ENCODE measurements at places on chromosomes 7 and 10.

DNA sequence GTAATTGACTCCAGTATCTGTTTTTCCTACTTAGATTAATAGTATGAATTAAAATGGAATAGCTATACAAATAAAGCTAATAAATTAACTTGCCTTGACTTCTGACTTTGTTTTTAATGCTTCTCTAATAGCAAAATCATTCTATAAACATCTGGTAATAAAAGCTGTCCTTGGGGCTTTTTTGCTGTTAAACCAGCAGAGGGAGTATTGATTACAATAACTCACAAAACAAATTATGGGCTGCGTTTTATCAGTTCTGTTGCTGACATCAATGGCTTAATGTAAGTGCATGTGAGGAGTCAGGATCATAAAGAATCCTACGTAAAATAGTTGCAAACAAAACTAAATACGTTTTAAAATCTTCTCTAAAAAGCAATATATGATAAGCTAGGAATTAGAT is 667.8 kb downstream of the PCDH15 start:
- no peak for DNase-seq

- no peak for DNase-seq
Observed at GRCh38 chr7:36155811-36156361, 2.8 kb downstream of the EEPD1 start.

GRCh38 chr10:88987243-88987725 is 3.3 kb upstream of the FAS start:
- no peak for DNase-seq

- no peak for DNase-seq
Observed at GRCh38 chr10:133403784-133404183, 9.8 kb downstream of the MTG1 start.

GRCh38 chr10:119120875-119121274 is 17.0 kb downstream of the DENND10 start:
- DNase-seq, result no peak

GRCh38 chr7:49848211-49848841 is 74.9 kb downstream of the VWC2 start:
- no peak for DNase-seq

DNA sequence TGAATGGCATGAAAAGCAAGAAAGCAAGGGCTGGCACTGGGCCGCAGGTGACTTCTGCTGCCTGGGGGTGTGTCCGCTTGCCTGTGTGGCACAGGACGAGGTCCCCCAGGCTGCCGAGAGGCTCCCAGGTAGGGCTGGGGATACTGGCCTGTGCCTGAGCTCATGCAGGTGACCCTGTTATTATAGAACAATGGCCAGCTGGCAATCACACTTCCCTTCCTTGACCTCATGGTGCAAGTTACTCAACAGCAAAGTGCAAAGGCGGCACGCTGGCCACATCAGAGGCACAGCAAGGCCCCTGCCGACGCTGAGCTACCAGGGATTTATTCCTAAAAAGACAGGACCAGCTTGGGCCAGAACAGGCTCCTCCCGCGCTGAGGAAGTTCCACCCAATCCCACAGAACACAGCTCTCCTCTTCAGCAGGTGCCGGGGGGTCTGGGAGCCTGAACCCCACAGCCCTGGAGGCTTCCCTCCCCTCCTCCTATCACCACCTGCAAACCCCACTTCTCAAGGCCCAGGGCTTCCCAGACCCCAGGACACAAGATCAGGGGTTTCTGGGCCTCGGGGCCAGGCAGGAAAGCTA is 1.4 kb upstream of the ADAM8 start:
- DNase-seq, result no peak

DNA sequence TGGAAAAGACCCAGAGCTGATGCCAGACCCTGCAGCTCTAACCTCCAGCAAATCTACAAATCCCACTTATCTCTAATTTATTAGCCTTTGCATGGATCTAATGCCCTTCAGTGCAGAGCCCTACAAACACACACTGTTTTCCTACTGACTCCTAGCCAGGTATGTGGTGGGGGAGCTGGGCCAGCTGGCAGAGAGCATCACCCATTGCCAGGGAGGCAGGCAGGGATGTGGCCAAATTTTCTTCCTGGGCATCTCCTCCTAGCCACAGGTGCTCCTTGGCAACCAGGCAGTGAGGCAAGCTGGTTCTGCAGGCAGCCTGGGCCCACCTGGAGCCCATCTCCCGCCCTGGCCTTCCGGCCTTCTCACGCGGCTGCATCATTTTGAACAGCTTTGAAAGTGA is 55.9 kb upstream of the EMX2 start:
- DNase-seq, result no peak

DNA sequence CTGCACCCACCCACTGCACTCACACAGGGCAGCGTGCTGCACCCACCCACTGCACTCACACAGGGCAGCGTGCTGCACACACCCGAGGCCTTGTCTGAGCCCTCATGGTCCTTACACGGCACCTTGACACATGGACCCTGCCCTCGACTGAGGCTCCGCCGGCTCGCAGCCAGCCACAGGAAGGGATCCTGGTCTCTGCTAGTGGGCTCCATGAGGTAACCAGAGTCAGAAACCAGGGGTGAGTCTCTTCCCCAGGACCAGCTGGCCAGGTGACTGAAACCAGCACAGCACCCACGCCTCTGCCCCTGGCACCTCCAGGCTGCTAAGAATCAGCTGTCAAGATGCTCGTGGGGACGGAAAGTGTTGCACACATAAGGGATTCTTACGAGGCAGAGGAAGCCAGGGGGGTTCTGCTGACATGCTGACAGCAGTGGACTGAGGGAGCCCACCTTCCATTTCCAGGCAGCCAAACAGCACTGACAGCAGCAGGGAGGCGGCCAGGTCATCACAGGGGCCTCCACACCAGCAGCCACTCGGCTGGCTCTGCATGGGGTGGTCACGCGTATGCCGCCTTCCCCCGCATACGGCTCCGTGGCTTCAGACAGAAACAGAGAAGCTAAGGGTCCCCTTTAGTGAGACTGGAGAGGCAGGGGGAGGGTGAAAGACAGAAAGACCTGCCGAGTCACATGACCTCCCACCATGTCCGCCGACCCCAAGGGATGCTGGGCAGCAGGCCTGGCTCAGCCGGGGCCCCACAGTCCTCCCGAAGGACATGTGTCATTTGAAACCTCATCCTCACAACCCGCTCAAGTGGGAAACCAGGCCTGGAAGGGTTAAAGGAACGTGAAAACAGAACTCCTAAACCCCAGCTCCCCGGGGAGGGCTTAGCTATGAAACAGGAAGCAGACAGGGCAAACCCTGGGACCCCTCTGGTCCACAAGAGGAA is 34.2 kb downstream of the GPER1 start:
- no peak for DNase-seq

GRCh38 chr10:3898821-3899220 is 113.8 kb upstream of the KLF6 start:
- no peak for DNase-seq

DNA sequence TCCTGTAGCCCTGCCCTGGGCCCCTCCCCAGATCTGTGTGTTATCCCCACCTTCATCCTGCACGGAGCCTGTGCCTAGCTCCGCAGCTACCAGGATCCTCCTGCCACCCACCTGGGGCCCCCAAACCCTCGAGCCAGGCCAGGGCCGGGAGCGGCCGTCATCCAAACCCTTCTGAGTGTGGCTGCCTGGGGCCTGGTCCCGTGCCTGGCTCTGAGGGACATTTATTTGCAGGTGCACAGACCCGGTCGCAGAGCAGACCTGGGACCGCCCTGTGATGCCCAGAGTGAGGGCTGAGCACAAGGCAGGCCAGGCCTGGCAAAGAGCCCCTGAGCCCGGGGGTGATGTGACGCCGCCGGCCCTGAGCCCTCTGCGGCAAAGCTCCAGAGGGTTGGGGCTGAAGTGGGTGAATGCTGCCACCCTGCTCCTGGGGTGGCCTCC is 27.4 kb upstream of the INPP5A start:
- DNase-seq, result no peak

DNA sequence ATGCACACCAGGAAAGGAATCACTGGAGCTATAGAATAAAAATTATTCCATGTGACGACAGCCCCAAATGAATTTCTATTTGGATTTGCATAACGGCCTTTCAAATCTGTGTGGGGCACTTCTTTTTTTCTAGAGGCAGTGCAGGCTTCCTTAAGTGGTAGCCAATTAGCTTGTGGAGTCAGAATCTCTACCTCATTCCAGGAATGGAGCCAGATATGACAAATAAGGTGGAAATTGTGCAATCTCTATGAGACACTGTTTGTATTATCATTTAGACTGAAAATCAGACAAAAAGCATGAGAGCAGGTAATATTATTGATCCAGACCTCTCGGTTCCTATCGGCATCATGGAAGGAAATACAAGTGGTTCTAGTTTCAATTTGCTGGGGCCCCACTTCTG is 78.7 kb downstream of the BEND7 start:
- no peak for DNase-seq

DNA sequence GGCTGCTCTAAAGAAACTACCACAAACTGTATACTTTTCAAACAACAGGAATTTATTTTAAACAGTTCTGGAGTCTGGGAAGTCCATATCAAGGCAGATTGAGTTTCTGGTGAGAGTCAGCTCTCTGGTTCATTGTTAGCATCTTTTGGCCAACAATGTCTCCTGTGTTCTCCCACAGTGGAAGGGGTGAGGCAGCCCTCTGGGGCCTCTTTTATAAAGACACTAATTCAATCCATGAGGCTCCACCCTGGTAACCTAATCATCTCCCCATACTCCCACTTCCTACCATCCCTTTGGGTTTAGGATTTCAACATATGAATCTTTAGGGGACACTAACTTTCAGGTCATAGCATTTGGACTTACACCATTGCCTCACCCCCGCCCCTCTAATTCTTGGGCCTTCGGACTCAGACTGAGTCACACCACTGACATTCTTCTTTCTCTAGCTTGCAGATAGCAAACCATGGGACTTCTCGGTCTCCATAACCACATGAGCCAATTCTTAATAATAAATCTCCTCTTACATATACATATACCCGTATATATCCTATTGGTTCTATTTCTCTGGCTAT is 64.3 kb upstream of the ANTXRL start:
- DNase-seq, result no peak

GRCh38 chr10:70323697-70324338 is 40.0 kb upstream of the NPFFR1 start:
- no peak for DNase-seq

- no peak for DNase-seq
Observed at GRCh38 chr7:138889582-138890498, 91.3 kb downstream of the KIAA1549 start.

DNA sequence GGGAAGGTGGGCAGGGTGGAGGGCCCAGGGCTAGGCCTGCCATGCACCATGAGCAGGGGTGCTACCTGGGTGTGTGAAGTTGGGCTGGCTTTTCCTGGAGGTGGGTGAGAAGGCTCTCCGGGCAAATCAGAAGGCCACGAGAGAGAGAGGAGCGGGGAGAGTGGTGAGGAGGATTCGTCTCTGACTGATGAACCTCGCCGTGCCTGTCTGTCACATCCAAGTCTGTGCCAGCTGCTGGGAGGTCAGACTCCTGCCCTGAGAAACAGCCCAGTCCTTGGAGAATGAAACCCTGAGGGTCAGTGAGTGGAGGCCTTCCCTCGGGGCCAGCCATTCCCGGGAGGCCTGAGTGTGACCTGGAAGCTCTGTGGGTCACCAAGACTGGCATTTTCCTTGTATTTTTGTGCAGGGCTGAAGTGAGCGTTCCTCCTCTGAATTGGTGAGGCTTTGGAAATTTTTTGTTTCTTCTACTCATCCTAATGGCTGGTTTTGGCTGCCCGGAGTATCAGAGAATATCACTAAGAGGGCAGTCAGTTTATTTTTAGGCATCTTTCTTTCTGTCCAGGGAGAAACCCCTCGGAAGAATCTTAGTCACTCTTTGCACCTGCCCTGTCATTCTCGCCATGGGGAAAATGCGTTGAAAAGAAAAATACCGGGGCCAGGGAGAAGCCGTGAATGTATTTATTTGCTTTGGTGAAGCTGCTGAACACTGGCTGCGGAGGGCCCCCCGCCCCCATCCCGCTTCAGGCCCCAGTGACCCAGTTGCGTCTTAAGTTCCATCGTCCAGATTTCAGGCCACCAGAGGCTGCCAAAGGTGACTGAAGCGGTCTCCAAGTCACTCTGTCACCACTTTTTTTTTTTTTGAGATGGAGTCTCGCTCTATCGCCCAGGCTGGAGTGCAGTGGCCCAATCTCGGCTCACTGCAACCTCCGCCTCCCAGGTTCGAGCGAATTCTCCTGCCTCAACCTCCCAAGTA is 6.5 kb upstream of the AP5Z1 start:
- no peak for DNase-seq

- DNase-seq, result no peak
Observed at GRCh38 chr7:36762394-36762793, 38.1 kb upstream of the AOAH start.

DNA sequence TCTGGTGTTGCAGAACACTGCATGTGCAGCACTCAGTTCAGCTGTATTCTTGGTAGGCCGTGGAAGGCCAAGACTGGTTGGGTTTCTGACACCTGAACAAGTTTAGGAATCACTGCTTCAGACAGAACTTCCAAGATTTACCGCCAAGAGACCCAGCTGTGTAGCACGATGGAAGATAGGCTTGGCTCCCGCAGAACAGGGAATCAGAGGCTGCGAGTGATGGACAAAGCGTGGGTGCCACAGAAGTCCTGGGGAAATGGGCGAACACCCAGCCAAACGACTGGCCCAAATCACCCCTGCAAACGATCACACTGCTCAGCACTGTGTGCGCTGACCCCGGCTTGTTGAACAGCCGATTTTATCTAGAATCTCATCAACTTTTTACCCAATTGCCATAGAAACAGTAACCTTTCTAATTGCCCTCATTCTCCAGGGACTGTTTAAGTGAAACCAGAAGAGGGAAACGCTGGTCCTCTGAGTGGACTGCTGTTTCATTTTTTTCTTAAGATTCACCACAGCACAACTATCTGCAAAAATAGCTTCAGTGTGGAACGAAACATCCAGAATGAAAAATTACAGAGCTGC is 17.9 kb downstream of the ZFAND2A start:
- no peak for DNase-seq

DNA sequence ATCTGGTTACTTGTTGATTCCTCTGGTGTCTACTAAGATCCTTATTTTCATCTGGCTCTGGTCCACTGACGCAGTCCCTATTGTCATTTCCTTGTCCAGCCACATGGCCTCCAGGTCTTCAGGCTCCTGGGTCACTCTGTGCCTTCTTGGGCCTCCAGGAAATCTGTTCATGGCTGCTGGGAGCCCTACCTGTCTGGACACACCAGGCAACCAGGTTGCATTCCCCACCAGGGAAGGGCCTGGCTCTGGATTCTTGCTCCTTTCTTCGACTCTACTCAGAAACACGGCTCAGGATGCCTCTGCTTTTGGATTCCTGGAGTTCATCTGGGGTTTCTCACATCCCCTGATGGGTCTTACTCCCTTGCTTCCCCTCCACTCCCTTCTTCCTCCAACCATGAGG is 8.0 kb upstream of the PPIF start:
- DNase-seq, result no peak

Measured in stimulated activated CD8-positive, alpha-beta memory T cell treated with anti-CD3 and anti-CD28 coated beads, Interleukin-15, amount 100 ng/mL, for 4 hours (primary cell).